ENCODE measurements at places on chromosomes 4 and X.

DNA sequence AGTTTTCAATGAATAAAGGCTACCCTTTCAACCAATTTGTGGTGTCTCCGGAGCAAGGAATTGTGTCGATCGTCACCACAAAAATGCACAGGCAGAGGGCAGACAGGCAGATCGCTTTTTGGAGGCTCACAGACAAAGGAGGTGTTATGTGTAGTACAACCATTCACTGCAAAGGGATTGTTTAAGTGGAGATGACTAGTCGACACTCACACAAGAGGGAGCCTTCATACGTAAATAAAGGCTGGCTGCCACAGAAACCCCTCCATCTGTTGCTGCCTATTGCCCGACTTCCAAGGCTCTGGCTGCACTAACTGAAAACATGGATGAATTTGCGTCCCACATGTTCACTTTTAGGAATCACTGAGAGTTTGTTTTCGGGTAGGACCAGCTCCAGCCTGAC lies 281.1 kb downstream of the NKX6-1 start:
- DNase-seq, result peak; percentile 3

GRCh38 chr4:64130907-64131306 lies 278.3 kb downstream of the TECRL start:
- DNase-seq, result no peak

DNA sequence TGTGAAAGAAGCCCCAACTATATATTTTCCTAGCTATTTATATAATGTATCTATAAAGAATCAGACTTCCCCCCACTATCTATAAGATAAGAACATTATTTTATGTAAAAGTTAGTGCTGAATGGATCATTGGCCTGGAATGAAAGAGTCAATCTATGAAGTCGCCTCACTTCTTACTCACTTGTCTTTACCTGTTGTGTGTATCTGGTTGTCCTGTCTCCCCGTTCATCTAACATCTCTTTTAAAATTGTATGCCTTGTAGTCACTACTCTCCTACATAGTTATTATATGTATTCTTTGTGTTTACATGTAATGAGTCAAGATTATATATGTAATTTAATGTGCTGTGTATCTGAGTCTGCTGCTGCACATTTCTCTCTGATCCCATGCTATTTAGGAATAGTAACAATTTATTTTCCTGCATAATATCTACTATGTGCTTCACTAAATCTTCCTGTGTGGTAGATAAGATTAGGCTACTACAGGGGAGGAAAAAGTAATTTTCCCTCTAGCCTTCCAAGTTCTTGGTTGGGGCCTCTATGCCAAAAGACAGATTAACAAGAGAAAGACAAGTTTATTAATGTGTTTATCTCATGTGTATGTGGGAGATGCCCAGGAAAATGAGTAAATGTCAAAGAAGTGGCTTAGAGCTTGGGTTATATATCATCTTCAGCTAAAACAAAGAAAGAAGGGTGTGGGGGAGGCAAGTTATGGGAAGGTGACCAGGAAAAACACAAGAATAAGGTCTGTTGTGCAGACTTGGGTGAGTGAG lies 77.6 kb upstream of the FRMPD4 start:
- no peak for DNase-seq

DNA sequence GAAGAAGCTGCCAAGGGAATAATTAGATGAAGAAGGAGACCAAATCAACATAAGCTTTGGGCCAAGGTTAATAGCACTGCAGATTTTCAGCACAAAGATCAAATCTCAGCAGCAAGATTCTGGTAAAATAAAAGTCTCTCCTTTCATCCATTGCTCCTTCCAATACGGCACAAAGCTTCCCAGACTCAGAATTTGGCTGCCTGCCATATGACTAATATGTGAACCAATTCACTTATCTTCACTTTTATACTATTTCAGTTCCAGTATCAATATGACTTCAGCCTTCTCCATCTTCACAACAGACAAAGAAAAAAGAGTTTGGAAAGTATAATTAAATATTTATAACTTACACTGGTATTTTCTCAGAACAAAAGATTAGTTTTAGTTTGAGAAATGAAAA lies 978.3 kb upstream of the GRID2 start:
- peak; percentile 11 for DNase-seq

DNA sequence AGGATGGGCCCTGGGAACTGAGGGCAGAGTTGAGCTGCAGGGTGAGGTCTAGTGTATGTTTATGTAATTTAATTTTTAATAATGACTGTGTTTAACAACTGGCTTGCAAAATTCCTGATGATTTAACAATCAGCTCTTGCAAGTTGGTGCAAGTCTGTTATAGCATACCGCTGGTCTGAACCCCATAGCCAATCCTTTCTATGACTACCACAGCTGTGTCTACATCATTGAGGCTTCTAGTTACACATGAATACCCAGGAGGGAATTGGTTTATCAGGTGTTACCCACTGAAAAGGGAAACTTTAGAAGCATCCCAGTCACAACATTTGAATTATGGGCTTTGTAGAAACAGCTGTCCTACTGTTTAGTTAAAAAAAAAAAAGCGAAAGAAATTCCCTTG lies 38.3 kb downstream of the SUPT20HL1 start:
- DNase-seq, result no peak

- DNase-seq, result no peak
Observed at GRCh38 chr4:79898055-79898454, 175.0 kb downstream of the ANTXR2 start.

- no peak for DNase-seq
Observed at GRCh38 chr4:139123910-139124309, 53.1 kb downstream of the ELF2 start.

GRCh38 chrX:45762699-45763647 lies 562.3 kb upstream of the DIPK2B start:
- DNase-seq, result no peak

DNA sequence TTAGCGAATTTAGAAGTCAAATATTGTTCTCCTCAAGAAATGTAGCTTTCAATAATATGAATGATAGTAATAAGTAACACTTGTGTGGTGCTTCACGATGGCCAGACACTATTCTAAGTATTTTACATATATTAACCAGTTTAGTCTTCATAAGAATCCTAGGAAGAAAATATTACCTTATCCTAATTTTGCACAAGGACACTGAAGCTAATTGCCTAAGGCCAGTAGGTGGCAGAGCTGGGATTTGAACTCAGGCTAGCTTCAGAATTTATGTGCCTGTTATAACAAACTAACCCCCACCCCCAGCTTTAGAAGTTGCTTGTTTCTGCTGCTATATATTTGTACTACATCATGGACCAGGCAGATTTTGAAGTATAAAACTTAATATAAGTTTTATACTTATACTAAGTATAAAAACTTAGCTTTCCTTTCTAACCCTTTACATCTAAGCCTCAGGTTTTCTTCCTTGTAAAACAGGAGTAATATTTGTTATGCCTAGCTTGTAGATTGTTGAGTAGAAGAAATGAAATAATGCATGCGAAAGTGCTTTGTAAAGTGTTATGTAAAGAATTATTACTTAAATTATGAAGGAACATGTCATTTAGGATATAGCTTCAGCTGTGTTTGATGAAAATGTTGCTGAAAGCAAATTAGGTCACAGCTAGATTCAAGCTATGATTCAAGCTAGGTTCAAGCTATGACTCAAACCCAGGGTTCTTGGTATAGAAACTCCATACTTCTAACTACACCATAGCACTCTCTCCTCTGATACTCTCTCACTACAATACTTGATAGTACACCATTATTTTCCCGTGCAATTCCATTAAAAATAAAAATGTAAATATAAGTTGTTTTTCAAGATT lies 4.2 kb upstream of the CDS1 start:
- DNase-seq, result peak; percentile 48

DNA sequence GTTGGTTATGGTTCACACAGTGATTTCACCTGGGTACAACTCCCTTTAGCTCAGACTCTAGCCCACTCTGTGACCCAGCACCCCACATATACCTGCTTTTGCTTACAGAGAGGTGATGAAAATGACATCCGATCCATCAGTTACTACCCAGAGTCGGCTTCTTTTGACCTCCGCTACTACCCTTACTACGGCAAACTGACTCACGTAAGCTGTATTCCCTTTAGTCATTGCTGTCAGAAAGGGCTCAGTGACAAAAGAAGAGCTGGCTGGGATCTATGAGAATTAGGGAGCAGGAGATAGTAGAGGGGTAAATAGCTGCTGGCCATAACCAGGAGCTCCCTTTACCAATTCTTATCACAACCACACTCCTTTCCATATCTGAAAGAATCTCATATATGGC lies 16.7 kb downstream of the ATP1B4 start:
- no peak for DNase-seq

DNA sequence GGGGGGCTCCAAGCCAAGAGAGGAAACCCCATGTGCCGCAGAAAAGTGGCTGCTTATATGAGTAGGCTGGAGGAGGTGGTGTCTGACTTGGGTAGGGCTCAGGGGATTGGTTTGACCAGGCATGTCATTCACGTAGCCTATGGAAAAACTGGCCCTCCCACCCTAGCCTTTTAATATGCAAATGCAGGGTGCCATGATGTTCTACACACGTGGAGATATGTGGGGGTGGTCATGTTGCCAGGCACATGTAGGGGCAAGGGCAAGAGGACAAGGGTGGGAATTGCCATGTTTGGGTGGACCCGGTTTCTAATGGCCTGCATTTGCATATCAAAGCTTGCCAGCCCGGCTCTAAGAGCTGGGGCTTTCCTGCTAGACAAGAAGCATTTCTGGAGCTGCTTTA lies 86.9 kb upstream of the SHISA3 start:
- DNase-seq, result no peak

GRCh38 chrX:25219480-25219879 lies 203.7 kb upstream of the ARX start:
- DNase-seq, result no peak

GRCh38 chr4:171583790-171584189 lies 229.4 kb upstream of the GALNTL6 start:
- no peak for DNase-seq

DNA sequence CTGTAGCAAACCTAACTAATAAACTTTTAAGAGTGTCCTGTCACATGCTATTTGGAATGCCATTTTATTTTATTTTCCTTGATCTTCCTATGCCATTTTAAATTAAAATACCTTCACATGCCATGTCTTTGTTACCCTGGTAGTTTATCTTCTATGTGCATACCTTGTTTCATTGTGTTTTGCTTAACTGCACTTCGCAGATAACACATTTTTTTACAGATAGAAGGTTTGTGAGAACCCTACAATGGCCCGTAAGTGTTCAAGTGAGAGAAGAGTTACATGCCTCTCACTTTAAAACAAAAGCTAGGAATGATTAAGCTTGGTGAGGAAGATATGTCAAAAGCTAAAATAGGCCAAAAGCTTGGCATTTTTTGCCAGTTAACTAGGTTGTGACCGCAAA lies 744.1 kb downstream of the STIM2 start:
- DNase-seq, result no peak

DNA sequence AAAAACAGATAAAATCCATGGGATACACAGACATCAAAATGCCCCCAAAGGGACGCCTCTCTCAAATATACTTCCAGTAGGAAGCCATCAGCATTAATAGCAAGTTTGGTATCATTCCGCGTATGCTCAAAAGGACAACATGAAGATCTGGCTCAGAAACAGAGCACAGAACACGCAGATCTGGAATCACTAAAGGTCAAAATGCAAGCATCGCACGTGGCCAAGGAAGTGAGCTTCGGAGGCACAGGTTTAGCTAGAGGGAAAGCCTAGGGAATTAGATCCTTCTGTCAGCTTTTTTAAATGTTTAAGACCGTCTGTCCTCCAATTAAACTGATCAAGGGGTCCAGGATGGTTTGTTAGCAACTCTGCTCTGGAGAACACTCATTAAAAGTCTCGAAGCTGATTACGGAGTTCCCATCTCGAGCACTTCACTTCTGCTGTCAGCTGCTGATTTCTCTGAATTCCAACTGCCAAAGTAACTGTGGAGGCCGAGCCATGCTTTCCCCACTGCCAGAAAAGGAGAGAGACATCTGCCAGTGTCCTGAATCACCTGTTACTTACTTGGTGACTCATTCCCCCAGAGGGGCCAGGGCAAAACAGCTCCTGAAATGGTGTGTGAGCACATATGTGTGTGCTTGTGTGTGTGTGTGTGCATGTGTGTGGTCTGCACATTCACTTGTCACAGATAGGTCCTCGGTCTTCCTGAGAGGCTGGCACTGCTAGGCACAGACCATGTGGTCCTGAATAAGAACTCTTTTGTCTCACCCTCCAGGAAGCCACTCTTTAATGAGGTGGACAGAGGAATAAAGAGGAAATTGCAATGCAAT lies 177.7 kb upstream of the PPARGC1A start:
- DNase-seq, result peak; percentile 65

GRCh38 chr4:151785484-151786157 lies 24.8 kb upstream of the GATB start:
- DNase-seq, result no peak

DNA sequence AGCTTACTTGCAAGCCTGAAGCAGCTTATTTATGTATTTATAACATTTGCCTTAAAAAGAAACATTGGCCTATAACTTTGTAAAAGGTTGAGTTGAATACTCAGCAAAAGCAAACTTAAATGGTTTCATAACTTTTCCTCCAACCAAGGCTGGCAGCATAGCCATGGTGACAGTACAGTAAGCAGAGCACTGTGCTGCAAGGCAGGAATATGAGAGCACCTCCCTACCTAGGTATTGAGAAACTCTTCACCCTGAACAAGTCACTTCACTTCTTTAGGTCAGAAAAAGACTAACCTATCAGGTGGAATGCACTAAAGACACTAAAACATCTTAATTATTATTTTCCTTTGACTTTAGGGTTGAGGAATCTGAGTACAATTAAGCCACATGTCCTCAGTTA lies 63.9 kb upstream of the GYPA start:
- DNase-seq, result no peak

DNA sequence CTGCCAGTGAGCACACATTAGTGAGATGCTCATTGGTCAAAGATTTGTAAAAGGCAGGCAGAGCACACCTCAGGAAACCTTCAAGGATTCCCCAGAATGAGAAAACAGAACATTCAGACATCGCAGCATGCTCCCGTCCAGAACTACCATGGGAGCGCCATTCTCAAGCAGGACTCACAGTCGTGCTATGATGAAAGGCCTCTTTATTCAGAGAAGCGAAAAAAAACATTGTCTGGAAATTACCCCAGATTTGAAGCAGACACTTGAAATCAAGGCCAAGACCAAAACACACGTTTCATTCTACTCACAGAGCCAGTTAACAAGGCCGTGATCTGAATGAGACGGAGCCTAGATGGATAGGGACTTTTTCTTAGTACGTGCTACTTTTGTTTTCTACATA lies 961.8 kb upstream of the TENM3 start:
- DNase-seq, result no peak

GRCh38 chr4:72218953-72219352 lies 187.2 kb downstream of the NPFFR2 start:
- no peak for DNase-seq

GRCh38 chrX:131650637-131651410 lies 107.0 kb downstream of the OR13H1 start:
- peak; percentile 2 for DNase-seq

DNA sequence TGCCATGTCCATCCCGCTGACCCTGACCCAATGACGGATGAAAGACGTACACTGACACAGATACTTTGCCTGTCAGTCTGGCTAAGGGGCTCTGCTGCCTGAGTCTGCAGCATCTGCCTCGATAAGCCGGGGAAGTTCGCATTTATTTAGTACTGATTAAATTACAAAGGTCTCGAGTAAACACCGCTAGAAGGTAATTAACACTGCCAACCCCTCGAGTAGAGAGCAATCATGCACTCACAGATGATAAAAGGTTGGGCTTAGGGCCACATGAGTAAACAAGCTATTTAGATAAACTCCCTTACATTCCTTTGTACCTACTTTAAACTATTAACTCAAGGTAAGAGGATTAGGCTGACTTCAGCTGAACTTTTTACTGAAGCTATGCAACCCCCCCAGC lies 16.0 kb upstream of the RBMXL3 start:
- DNase-seq, result no peak

GRCh38 chrX:68795741-68796140 lies 33.1 kb upstream of the EFNB1 start:
- no peak for DNase-seq
